ENCODE measurements at places on chromosomes 7 and 10. TPM values are rescaled to one million over a fixed set of nuclear protein-coding genes. Genes with fewer than 3 reads are reported as not detected.

DNA sequence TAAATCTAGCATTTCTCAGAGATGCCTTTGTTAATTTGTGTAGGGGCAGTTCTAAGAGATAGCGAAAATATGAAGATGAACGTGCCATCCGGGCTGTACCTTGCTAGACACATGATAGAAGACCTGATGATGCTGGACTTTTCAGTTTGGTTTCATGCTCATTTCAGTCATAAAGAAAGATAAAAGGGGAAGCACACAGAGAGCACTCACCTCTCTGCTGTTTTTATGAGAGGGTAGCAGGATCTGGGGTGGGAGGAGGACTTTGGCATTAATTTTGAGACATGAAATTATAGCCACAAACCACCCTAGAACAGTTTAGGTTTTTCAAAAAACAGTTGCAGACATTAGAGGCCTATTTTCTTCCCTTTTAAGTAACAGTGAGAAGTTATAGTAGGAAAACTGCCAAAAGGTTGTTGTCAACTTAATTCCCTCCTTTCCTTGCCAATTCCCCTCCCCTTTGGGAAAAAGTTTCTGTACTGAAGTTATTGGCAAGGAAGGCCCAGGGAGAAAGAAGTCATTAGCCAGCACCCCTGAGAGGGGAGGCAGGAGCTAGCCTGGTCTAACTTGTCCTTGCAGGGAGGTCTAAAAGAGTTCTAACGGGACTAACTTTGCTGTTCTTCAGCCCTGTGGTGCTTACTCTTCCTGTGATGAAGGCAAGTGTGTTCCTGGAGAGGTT is 2.6 kb downstream of the ST7 start:
- no peaks in the 10 kb centered on the region for H3K27me3 ChIP-seq
- H3K27ac ChIP-seq: peak overlapping the region; percentile 15
- DNase-seq: no peak

- H3K36me3 ChIP-seq: no peaks in the 10 kb centered on the region
- no peaks in the 10 kb centered on the region for H3K27me3 ChIP-seq
- no peak overlapping the region for H3K4me3 ChIP-seq
- H3K4me1 ChIP-seq: no peaks in the 10 kb centered on the region
- DNase-seq: no peak
These were observed 34.5 kb downstream of the CLEC2L start for GRCh38 chr7:139557857-139558581.

DNA sequence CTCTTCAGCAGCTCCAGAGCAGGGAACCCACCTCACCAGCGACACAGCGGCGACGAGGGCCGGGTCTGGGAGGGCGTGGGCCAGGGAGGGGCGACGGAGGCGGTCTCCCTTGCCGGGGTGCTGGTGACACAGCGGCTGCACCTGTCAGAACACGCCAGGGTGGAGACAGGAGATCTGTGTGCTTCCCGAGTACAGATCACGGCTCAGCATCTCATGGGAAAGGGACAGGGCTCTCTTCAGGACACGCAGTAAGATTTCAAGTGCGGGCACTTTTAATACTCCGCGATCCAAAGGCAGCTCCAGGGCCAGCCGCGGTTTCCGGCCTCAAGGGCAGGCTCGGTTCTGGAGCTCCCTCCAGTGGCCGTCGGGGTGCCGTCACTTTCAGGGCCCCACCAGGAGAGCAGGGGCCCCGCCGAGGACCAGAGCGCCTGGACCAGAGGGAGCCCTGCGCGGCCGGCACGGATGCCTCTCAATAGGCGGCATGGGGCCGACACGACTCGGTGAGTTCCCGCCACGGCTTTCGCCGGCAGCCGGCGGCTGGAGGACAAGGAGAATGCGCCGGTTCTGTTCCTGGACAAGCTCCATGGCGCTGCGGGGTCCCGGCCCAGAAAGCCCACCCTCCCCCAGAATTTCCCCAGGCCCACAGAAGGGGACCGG is 21.4 kb downstream of the GPR146 start:
- no peaks in the 10 kb centered on the region for H3K27me3 ChIP-seq
- DNase-seq: peak; percentile 92
- H3K36me3 ChIP-seq: no peaks in the 10 kb centered on the region
- H3K27ac ChIP-seq: no peak overlapping the region
- H3K4me3 ChIP-seq: peak overlapping the region; percentile 16

The SLC26A4 gene
- total RNA-seq: 1.0 TPM

- H3K36me3 ChIP-seq: no peaks in the 10 kb centered on the region
- H3K4me1 ChIP-seq: no peaks in the 10 kb centered on the region
- no peak overlapping the region for H3K27ac ChIP-seq
- no peaks in the 10 kb centered on the region for H3K27me3 ChIP-seq
- no peak overlapping the region for H3K4me3 ChIP-seq
- no peak for DNase-seq
These were observed 32.4 kb upstream of the SEMA3E start for GRCh38 chr7:83681200-83681778.

DNA sequence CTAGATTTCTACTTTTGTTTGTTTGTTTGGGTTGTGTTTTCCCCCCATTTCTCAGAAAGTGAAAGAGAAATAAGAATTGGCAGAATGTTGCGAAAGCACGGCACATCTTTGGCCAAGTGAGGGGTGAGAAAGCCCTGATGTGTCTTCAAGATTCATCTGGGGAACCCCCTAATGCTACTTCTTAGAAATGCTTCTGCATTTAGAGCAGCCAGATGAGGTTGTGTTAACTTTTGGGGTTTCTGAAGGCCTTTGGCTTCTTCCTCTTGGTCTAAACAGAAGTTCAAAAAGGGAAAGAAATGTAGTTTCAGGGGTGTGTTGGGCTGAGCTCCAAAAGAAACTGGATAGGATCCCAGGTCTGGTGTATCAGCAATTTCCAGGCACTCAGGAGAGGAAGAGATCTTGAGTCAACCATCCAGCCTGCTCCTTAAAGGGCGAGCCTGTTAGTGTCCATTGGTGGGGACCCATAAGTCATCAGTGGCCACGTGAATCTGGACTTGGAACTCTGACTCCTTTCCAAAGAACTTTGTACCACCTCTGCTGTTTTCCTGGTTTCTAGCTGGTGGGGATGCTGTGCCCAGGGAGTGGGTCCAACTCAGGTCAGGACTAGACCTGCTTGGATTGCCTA is 6.5 kb downstream of the DUSP5 start:
- no peaks in the 10 kb centered on the region for H3K27me3 ChIP-seq
- no peak for DNase-seq
- H3K36me3 ChIP-seq: peaks cover 14% of the 10 kb centered on the region
- peaks cover 85% of the 10 kb centered on the region for H3K4me1 ChIP-seq
- peak overlapping the region; percentile 9 for H3K4me3 ChIP-seq

The ANKRD7 gene
- not detected for total RNA-seq

The LIPM gene
- not detected for total RNA-seq

GRCh38 chr7:51274001-51274400 is 42.6 kb downstream of the COBL start:
- H3K27ac ChIP-seq: no peak overlapping the region
- H3K4me1 ChIP-seq: no peaks in the 10 kb centered on the region
- no peaks in the 10 kb centered on the region for H3K27me3 ChIP-seq
- peak; percentile 56 for DNase-seq

The FAM221A gene
- total RNA-seq: 9.0 TPM

The ING3 gene
- total RNA-seq: 17.9 TPM

DNA sequence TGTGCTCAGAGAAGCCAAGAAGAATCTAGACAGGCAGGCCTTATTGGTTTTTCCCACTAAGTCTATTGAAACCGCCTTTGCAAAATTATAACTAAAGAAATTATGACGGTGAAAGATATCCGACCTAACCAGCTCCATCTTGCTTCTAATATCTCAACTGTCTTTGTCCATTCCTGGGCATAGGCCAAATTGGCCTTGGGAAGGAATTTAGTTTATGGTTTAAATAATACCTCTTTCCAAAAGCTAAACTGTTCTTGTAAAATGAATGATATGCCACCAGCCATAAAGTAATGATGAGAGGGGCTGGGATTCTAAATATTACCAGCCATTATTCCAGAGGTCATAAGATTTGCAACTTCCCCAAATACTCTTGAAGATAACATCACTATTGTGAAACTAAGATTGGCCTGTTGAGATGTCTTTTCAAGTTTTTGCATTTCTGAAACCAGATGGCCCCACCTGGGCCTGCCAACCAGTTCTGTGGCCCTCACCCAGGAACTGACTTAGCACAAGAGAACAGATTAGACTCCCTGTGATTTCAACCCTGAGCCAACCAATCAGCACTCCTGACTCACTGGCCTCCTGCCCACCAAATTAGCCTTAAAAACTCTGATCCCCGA is 41.2 kb upstream of the SLC35G1 start:
- no peak for DNase-seq
- no peak overlapping the region for H3K4me3 ChIP-seq
- no peaks in the 10 kb centered on the region for H3K4me1 ChIP-seq
- no peak overlapping the region for H3K27ac ChIP-seq
- H3K36me3 ChIP-seq: no peaks in the 10 kb centered on the region
- no peaks in the 10 kb centered on the region for H3K27me3 ChIP-seq

The SDK1 gene
- 10.4 TPM for total RNA-seq

- no peak for DNase-seq
- H3K4me3 ChIP-seq: no peak overlapping the region
- H3K36me3 ChIP-seq: no peaks in the 10 kb centered on the region
- H3K4me1 ChIP-seq: peaks cover 3% of the 10 kb centered on the region
- no peaks in the 10 kb centered on the region for H3K27me3 ChIP-seq
- no peak overlapping the region for H3K27ac ChIP-seq
These were observed 80.1 kb downstream of the OSBPL3 start for GRCh38 chr7:24899905-24900304.

GRCh38 chr7:130369110-130369711 is 11.1 kb upstream of the CPA1 start:
- peaks cover 37% of the 10 kb centered on the region for H3K4me1 ChIP-seq
- H3K27ac ChIP-seq: peak overlapping the region; percentile 84
- H3K27me3 ChIP-seq: no peaks in the 10 kb centered on the region
- H3K4me3 ChIP-seq: no peak overlapping the region

DNA sequence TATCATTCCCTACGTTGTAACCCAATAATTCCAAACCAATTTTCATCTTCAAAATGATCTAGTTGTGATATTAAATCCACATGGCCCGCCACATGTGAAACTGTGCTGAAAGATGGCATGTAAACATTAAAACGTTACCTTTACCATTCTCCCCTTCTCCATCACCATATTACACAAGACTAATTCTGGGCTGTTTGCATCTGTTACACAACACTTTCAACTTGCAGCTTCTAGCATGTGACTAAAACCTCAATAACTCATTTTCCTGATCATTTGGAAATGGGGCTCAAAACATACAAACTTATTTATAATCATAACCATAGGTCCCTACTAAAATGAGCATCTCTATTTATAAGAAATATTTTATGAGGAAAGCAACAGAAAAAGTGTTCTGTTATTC is 4.7 kb downstream of the MTERF1 start:
- no peak for DNase-seq
- H3K4me1 ChIP-seq: peaks cover 8% of the 10 kb centered on the region
- peaks cover 20% of the 10 kb centered on the region for H3K36me3 ChIP-seq
- H3K4me3 ChIP-seq: no peak overlapping the region
- H3K27me3 ChIP-seq: no peaks in the 10 kb centered on the region
- H3K27ac ChIP-seq: no peak overlapping the region

DNA sequence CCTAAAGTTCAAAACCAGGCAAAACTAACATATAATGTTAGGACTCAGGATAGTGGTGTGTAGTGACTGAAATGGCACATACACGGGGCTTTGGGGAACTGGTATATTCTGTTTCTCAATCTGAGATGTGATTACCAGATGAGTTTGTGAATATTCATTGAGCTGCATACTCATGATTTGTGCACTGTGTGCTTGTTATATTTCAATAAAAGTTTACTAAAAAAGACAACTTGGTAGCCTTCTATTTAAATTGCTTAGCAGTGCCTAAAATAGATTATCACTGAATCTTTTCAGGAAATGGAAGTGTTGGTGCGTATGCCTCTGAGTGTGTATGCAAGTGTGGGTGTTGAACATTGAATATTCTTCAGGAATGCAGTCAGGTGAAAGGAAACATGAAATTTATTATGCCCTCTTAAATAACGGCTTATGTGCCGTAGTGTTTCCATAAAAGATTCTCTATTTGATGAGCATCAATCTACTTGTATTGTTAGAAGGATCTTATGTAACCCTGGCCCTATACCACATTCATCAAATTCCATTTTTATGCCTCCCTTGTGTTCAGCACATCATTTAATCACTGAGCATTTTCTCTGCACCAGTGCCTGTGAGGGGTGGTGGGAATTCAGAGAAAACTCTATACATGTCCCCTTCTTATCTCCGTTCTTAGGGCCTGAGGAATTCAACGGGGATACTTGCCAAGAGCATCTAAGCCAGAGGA is 82.6 kb upstream of the AUTS2 start:
- H3K36me3 ChIP-seq: no peaks in the 10 kb centered on the region
- no peaks in the 10 kb centered on the region for H3K4me1 ChIP-seq
- DNase-seq: no peak
- no peaks in the 10 kb centered on the region for H3K27me3 ChIP-seq

The ZNF37A gene
- 16.6 TPM for total RNA-seq

DNA sequence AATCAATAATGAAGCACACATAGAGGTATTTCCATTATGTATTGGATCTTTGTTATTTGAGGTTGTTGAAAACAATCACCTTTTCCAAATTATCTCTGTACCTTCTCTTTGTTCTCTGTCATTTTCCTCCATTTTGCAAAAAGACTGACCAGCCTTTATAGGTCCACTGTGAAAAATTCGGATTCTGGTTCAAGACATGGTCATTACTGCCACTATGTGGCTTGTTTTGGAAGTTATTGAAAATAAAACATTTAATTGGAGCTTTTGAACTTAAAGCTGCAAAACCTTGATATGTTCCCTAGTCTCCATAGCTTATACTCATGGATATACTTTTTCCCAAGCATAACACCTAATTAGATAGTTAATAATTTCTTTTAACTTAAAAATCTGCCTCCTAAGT is 1094.4 kb downstream of the NRG3 start:
- H3K27me3 ChIP-seq: no peaks in the 10 kb centered on the region
- H3K4me1 ChIP-seq: no peaks in the 10 kb centered on the region
- H3K4me3 ChIP-seq: no peak overlapping the region
- DNase-seq: no peak
- no peaks in the 10 kb centered on the region for H3K36me3 ChIP-seq
- no peak overlapping the region for H3K27ac ChIP-seq

GRCh38 chr7:134632937-134633540 is 13.6 kb upstream of the BPGM start:
- H3K36me3 ChIP-seq: no peaks in the 10 kb centered on the region
- no peak overlapping the region for H3K4me3 ChIP-seq
- H3K27ac ChIP-seq: no peak overlapping the region
- H3K4me1 ChIP-seq: peaks cover 12% of the 10 kb centered on the region
- DNase-seq: no peak

The GRM3 gene
- not detected for total RNA-seq

DNA sequence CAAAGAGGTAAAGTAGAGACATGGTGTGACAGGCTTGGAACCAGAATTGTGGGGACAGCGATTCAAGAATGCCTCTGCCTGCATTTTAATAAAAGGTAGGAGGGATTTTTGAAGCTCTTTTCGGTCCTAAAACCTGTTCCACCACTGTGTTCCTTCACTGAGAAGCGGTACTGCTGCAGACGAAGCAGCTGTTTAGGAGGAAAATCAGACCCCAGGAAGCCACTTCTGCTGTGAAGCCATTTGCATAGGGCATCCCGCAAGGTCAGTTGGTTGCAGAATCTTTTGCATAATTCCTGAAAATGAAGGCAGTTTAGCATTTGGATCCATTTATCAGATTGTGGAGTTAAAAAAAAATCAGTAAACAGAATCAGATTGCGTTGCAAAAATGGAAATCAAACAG is 183.3 kb upstream of the PRKCQ start:
- no peak for DNase-seq
- no peak overlapping the region for H3K27ac ChIP-seq
- no peak overlapping the region for H3K4me3 ChIP-seq
- H3K36me3 ChIP-seq: no peaks in the 10 kb centered on the region

The VWC2 gene
- 0.23 TPM for total RNA-seq

The C10orf105 gene
- total RNA-seq: 0.52 TPM

- H3K4me3 ChIP-seq: no peak overlapping the region
- no peak overlapping the region for H3K27ac ChIP-seq
- H3K27me3 ChIP-seq: no peaks in the 10 kb centered on the region
These were observed 42.7 kb downstream of the TMEM26 start for GRCh38 chr10:61410353-61411070.
